ENCODE measurements at places on chromosomes 11 and 22.

GRCh38 chr22:30892286-30892685 is 76.3 kb downstream of the MORC2 start:
- DNase-seq: no peak

DNA sequence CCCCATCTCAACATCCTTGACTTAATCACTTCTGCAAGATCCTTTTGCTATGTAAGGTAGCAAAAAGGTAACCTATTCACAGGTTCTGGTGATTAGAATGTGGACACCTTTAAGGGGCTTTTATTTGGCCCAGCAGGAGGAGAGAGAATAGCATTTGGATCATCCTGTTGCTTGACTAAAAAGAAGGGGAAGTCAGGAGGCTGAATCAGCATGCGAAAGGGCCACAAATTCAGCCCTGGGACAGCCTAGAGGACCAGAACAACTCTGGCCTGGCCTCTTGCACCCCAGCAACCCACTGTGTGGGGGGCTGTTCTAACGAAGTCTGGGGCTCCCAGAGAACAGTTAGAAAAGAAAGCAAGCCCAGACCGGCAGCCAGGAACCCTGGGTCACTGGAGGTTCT is 3.2 kb upstream of the HMOX1 start:
- DNase-seq: no peak

DNA sequence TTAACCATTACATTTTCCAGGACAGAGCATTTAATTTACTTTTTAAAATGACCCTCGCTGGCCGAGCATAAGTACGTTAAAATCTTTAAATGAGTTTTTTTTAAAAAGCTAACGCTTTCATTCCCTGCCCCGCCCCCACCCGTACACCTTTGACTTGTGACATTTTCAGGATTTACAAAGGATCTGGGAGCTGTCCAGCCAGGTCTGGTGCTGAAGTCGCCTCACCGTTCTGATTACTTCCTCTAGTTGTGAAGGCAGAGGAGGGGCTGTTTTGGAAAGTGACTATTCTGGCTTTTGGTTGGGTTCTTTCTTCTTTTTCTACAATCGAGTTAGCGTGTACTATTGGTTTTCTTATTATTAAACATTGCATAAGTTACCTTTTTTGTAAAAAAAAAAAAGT is 2.9 kb downstream of the C11orf87 start:
- no peak for DNase-seq

DNA sequence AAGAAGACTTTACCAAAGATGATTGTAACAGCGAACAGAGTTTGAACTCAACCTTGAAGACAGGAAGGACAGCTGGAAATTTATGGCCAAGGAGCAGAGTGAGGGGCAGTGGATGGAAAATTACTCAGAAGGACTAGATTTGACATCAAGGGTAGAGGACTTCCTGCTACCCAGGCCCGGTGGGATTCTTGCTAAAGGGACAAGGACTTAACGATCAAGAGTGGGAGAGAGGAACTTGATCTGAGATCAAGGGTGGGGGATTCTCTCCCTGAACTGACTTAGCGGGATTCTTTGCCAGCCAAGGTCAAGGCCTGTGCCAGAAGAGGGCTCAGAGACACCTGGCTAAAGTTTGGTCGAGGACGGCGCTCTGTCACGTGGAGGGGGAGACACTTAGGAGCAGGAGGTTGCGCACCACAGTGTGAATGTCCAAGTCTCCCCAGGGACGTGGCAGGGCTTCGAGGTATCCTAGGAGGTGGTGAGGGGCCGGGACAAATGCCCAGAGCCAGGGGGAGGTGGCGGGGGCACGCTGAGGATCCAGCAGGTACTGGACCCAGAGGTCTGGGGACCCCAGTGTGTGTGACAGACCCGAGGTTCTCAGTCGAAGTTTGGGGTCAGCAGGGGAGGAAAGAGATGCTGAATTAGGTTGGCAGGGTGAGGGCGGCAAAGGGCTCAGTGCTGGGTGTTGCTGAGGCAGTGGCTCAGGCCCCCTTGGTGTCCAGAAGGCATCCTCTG is 46.1 kb upstream of the SHISAL1 start:
- DNase-seq: no peak

DNA sequence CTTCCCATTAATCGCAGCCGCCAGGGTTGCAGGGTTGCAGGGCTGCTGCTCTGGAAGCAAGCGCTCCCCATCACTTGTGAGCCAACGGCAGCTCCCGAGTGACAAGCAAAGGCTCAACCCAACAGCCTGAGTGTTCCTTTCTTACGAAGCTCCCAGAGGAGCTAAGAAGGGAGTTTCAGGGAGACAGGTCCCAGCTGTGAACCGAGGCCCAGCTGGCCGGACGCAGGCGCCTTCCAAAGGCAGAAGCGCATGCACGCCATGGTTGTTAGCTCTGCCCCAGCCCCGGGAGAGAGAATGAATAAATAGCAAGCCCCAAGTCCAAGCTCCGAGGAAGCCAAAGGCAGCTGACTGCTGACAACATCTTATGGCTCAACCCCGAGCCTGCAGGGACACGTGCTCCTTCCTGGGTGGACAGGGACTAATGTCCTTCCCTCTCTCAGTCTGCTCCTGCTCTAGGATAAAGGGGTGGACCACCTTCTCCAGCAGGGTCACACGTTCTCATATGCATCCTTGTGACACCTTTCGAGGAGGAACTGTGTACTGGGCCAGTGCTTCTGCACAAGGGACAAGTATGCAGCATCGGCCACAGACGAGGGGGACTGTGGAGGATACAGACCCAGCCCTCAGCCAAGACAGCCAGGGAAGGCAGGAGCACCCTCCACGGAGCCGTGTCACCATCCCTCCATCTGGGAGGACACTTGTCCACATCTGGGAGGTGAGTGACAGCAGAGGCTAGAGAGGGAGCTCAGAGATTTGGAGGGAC is 29.9 kb downstream of the SHANK2 start:
- DNase-seq: no peak

DNA sequence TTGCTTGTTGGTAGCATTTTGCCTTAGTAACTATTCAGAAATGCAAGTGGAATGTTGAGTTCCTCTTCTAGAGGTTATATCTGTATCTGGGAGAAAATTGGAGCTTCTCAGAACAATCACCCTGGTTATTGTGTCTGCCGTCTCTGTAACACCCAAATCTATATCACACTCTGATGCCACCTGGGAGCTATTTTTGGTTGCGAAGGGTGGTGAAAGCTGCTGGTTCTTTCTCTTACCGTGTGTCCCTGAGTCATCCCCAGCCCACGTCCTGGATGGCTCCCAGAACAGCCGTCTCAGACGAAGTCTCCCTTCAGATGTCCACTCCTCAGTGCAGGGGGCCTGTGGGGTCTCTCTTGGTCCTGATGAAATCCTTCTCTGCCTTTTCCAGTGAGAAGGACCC is 83.5 kb downstream of the C22orf31 start:
- DNase-seq: no peak

GRCh38 chr11:15483205-15483604 is 368.5 kb downstream of the INSC start:
- DNase-seq: no peak

DNA sequence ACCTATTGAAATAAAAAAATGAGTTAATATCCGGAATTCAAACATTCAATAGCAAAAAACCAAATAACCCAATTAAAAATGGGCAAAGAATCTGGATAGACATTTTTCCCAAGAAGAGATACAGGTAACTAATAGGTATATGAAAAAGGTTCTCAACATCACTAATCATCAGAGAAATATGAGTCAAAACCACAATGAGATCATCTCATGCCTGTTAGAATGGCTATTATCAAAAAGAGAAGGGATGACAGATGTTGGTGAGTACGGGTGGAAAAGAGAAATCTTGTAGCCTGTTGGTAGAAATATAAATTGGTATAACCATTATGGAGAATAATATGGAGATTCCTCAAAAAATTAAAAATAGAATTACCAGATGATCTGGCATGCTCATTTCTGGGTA is 26.9 kb upstream of the OR6M1 start:
- no peak for DNase-seq

DNA sequence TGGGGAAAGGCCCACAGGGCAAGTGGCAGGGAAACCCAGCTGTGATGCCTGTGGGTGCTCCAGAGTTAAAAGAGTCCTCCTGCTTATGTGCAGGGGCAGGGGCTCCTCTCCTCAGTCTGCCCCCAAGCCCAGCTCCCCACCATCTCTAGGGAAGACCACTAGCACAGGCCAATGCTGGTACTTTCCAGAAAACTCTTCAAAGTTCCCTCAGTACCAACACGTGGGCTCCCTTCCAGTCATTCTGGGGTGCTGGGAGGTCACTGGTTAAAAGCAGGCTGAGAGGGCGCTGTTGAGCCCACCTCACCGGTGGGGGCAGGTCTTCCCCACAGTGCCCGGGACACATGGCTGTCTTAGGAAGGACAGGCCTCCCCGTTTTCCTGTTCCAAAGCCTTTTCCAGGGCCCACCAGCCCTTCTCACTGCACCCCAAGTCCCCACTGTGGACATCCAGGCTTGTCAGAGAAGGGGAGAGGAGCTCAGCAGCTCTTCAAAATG is 154.6 kb downstream of the TRIM29 start:
- no peak for DNase-seq

- no peak for DNase-seq
These were observed 93.8 kb upstream of the LMO1 start for GRCh38 chr11:8357505-8357888.

DNA sequence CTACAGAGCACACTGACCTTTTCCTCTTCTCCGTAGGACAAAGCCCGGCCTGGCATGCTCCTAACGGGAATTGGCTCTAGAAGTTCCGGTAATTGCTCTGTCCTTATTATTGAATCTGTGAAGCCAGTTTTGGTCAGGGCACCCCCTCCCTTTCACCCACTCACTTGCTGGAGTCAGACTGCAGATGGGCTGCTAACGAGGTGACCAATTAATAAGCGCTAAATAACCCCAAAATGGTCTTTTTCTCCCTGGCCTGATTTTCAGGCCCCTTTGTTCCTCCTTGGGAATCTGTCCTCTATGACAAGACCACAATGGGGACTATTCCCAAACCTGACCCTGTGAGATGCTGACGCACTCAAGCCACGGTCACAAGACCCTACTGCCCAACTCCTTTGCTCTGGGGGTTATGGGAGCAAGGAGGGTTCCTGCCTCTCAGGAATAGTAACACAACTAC is 610.0 kb upstream of the CADM1 start:
- DNase-seq: no peak

- DNase-seq: no peak
These were observed 30.6 kb downstream of the SCGB1A1 start for GRCh38 chr11:62449451-62449851.

GRCh38 chr11:31870609-31871309 is 59.6 kb upstream of the PAX6 start:
- DNase-seq: no peak

GRCh38 chr22:42912059-42912458 is 55.0 kb upstream of the ARFGAP3 start:
- no peak for DNase-seq

DNA sequence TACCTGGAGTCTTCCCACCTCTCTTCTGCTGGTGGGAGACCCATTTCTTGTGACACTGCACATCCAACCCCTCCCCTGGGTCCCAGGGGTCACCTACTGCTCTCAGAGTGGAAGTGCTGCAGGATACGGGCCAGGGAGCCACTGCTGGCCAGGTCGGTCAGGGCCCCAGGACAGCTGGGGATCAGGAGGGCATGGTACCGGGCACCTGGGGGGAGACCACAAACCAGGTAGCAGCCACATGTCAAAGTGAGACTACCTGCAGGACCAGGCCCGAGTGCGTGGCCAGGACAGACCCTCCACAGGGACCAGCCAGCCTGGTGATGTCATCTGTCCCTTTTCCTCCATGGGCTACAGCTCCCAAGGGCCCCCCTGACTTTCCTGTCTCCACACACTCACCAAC is 3.9 kb downstream of the GATD1 start:
- no peak for DNase-seq

- DNase-seq: peak; percentile 45
These were observed 66.3 kb upstream of the PRDM11 start for GRCh38 chr11:45079943-45080719.

- DNase-seq: no peak
These were observed 276.9 kb downstream of the FAM76B start for GRCh38 chr11:95512682-95513081.

- DNase-seq: peak; percentile 79
These were observed at the start of gene IGSF9B for GRCh38 chr11:133956650-133957633. IGSF9B (minus strand) TSS chr11:133956968; CDS start chr11:133956754, 214 bp downstream.
